ENCODE measurements at places on chromosomes 7 and 10.

GRCh38 chr7:79240413-79240812 is 213.1 kb downstream of the MAGI2 start:
- no peak for DNase-seq

DNA sequence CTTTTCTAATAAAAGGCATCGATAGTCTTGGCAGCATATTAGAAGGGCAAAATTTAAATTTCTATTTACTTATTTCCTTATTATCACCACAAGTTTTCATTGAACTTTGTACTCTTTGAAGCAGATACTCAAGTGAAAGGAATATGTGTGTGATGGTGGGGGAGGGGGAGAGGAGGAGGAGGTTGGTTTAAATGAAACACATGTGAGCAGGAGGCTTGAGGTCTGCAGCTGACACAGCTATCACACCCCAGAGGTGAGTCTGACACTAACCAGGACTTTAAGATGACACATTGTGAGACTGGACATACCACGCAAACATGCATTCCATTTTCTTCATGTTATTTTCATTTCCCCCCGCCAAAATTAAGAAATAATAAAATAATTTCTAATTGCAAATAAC is 63.3 kb downstream of the CTTNBP2 start:
- DNase-seq, result no peak

DNA sequence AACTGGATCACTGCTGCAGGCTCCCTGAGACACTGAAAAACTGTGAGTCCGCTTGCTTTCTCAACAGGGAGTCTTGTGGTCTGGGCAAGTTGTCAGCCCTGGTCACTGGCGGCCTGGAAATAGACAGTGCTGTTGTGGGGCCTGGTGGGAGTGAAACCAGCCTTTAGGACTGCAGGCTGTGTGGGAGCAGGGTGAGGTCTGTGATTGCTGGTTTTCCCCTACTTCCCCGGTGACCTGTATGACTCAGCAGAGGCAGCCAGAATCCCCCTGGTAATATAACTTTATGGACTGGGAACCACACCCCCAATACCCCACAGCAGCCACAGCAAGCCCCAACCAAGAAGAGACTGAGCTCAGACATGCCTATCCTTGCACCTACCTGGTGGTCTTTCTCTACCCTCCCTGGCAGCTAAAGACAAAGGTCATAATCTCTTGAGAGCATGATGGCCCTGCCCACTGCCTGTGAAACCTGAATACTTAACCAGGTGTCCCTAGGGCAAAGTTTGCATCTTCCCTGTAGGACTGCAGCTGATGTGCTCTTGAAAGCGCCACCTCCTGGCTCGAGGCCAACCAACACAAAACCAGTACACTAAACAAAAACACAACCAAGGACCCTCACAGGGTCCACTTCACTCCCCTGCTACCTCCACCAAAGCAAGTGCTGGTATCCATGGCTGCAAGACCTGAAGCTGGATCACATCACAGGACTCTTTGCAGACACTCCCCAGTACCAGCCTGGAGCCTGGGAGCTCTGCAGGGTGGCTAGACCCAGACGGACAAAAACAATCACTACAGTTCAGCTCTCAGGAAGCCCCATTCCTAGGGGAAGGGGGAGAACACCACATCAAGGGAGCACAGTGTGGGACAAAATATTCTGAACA is 7.2 kb upstream of the ADAM22 start:
- no peak for DNase-seq

- DNase-seq, result no peak
Observed at GRCh38 chr7:38448054-38448453, 174.6 kb upstream of the TARP start.

DNA sequence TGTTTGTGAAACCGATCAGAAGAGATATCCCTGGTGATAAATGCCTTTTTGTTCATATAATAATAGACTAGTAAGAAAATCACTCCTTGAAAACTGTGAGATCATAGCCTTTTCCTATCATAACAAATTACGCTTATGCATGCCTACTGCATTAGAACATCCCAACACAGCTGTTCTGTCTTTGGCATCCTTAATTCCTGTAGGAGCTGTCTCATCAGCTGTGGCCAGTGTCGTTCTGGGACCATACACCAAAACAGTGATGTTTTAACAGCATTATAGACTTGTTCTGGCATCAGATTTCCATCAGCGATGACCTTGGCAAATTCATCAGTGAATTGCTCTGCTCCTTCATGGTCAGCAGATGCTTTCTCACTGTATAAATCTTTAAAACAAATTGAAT is 423.6 kb upstream of the LRGUK start:
- DNase-seq, result no peak

GRCh38 chr10:110032801-110033700 is 25.3 kb downstream of the ADD3 start:
- DNase-seq, result no peak

Measured in sciatic nerve (tissue), 2 donors.